T-helper 2 cell (primary cell): ENCODE measurements at places on chromosomes 16 and 17.

DNA sequence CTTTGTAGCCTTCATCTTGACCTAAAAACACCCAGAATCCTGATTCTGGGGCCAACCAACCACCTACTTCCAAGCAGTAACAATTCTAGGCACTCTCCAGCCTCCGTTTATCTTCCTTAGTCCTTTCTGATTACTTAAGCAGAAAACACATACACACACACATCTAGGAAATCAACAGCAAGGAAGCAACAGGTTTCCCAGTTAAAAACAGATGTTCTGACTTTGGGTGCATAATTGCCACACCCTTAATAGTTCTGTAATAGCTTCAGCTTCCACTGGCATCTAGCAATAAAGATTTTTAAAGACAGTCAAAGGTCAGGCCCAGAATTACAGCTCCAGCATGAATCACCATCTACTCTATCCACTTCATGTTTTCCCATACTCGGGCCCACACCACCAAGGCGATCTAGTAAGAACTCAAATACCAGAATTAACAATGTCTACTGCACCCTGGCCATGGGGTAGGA is 2.6 kb downstream of the ARHGAP17 start:
- no peak for DNase-seq

DNA sequence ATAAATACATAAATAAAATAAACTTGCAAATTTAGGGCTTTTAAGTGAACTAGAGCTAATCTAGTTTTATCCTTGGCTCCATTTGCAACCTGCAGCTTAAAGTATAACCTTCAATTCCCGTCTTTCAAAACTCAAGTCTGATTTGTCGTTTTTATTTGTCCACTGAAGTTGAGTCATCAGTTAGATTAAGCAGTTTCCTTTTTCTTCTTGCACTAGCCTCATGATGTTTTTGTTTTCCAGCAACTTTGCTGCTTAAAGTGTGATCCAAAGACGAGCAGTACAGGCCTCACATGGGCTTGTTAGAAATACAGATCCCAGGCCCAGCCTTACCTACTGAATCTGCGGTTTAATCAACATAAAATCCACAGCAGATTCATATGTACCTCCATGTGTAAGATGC is 13.8 kb downstream of the ARSG start:
- no peak for DNase-seq

- DNase-seq = no peak
These were observed 257.5 kb downstream of the SEC14L1 start for GRCh38 chr17:77398274-77398673.

DNA sequence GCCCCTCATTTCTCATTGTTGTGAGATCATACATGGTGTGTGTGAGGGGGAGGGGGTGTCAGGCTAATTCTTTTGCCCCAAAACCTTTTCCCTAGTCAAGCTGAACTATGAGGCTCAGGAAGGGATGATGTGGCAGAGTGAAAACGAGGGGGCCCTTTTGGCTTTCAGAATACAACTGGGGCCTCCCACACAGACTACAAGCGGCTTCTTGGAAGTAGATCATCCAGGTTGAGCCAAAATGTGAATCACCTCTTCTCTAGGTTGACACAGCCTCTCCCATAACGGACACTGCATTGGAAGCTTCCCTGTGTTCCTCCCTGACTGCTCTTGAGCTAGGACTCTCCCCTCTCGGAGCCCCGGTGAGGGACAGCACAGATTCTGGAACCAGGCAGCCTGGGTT is 2.3 kb upstream of the ALKBH5 start:
- no peak for DNase-seq

DNA sequence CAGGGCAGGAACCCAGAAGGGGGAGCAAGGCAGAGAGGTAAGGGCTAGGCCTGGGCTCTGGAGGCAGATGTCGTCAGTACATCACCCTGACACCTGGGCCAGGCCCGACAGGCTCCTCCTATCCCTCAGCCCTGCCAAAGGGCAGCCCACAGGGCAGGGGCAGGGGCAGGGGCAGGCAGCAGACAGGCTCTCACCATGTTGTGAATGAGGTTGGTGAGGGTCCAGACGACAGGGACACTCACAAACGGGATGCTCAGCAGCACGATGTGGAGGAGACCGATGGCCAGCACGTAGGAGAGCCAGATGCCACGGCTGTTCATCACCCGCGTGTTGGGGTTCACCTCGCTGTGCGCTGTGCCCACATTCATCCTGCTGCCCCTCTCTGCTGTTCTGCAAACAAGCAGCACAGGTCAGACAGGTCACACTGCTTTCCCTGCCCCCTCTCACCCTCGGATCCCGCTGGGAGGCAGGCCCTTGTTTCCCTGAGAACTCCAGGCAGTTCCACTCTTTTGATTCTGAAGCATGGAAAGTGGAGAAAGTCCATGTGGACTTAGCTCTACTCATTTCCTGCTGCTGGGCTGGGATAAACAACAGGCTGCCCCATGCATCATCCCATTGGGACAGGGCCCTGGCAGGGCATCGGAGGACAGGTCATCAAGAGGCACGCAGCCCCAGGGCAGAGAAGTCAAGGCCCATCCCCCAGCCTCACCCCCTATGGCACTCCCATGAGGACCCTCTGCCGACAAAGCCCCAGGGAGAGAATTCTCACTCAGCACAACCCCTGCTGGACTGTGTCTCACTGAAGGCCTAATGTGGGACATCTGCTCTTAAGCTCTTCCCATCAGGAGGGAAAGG is 3.3 kb downstream of the ORMDL3 start:
- DNase-seq = no peak

DNA sequence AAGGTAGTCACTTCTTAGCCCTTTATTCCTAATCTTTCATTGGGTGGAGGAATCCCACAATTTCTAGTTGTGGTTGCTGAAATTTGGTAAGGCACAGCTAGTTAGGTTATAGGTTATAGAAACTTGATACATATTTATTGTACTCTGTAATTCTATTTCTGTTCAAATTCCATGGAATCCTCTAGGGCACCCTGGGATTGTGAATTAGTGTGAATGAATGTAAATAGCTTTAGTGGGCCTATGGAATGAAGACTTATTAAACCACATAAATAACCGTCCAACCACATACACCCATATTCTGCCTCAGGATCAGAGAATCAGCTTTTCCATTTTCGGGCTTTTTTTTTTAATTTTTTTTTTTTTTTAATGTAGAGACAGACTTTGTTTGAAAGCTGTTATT is 9.2 kb downstream of the TANC2 start:
- DNase-seq = no peak

- DNase-seq = no peak
These were observed 215.6 kb downstream of the GRIN2A start for GRCh38 chr16:9966569-9967157.

GRCh38 chr17:74928786-74929185 is 4.7 kb downstream of the OTOP2 start:
- DNase-seq = no peak
